ENCODE measurements at places on chromosomes 2 and 18.

DNA sequence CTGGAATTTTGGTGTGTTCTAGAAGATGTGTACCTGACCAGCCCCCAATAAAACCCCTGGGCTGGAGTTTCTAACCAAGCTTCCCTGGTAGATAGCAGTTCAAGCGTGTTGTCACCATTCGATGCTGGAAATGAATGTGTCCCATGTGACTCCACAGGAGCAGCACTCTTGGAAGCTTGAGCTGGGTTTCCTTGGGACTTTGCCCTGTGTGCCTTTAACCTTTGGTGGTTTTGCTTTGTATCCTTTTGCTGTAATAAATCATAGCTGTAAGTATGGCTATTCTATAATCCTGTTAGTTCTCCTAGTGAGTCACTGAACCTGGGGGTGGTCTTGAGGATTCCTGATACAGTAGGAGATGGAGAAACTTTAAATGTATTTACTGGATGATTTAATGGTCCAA is 65.2 kb downstream of the KLHL14 start:
- no peak for DNase-seq

- no peak for DNase-seq
Measured at GRCh38 chr2:239196474-239197021, 204.3 kb downstream of the HDAC4 start.

- DNase-seq, result no peak
Measured at GRCh38 chr2:211055438-211055837, 499.0 kb downstream of the CPS1 start.

GRCh38 chr18:58335223-58335622 is 291.2 kb downstream of the NEDD4L start:
- DNase-seq, result no peak

- no peak for DNase-seq
Measured at GRCh38 chr2:2570360-2570759, 239.3 kb upstream of the MYT1L start.

DNA sequence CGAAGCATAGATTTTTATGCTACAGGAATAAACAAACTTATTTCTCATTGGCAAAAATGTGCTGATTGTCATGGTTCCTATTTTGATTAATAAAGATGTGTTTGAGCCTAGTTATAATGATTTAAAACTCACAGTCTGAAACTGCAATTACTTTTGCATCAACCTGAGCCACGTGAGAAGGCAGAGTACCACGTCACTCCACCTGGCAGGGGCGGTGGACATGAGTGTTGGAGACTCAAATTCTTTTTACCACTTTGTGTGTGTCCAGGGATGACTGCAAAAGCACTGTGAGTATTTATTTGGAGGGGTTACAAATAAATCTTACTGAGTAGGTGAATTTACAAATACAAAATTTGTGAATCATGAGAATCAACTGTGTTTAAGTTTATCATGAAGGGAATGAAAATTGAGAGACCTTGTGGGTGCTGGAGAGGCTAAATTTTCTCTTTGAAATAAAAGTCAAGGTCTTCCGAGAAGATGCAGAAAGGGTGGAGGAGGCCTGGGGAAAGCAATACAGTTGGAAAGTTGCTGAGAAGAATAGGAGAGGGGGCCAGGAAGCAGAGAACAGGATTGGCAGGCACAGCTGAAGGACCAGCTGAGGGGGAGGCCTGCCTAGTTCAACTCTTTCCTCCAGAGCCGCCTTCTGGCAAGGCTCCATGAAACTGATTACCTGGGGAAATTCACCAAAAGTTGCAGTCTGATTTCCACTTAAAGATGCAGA is 316.4 kb downstream of the MYCN start:
- DNase-seq, result no peak

DNA sequence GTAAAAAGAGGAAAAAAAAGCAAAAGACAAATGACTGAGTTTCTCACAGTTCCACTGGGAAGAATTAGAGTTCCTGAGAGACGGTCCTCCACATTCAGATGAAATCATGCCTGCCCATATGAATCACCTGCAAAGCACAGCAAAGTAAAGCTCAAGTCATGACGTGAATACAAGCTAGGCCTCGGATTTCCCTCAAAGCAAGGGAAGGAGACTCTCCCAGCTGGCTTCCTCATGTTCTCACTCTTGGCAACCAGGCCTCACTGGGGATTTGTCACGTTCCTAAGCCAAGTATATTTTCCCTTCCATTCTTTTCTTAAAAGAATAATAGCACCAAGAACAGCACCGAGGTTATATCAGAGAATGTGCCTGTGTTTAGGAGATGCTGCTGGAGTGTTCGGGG is 47.0 kb downstream of the CYP27C1 start:
- DNase-seq, result no peak

DNA sequence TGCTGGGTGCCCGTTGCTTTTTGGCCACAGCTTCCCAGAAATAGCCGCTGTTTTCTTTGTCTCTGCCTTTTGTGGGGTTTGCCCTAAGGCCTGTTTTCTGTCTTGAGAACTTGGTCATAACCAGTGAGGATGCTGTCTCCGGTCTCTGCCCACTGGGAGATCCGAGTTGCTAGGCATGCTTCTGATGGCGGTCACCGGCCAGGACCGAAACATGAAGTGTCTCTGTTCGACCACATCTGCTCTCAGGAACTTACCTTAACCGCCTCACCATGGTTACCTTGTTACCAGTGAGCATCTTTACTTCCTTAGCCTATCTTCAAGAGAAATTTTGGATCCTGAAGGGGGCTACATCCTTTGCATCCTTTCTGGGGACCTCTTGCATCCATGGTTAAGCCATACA is 91.9 kb downstream of the RTP5 start:
- DNase-seq, result no peak

DNA sequence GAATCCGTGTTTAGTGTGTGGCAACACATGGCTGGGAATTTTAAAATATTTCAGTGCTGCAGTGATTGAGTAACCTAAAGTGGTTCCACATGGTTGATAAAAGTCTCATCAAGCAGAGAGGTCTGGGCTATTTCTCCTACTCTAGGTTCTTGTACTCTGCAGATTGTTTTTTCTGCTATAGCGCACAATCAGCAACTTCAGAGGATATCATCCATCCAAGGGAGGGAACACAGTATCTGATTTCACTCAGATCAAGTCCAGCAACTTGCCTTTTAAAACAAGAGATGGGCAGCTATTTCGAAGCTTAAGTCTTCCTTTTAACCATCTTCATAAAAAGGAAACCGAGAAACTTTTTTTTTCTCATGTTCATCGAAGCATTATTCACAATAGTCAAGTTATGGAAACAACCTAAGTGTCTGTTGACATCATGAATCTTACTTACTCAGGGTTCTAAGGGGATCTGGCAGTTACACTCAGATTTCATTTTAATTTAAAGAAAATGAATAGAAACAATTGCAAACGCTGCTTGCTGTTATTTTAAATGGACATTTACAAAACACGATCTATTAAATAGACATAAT is 172.7 kb upstream of the TRIB2 start:
- DNase-seq, result no peak

- no peak for DNase-seq
Measured at GRCh38 chr2:200635251-200635650, 49.4 kb downstream of the AOX1 start.

GRCh38 chr2:60565472-60565871 is 12.0 kb upstream of the BCL11A start:
- DNase-seq, result no peak

GRCh38 chr2:218482651-218483050 is 63.7 kb downstream of the VIL1 start:
- DNase-seq, result no peak

DNA sequence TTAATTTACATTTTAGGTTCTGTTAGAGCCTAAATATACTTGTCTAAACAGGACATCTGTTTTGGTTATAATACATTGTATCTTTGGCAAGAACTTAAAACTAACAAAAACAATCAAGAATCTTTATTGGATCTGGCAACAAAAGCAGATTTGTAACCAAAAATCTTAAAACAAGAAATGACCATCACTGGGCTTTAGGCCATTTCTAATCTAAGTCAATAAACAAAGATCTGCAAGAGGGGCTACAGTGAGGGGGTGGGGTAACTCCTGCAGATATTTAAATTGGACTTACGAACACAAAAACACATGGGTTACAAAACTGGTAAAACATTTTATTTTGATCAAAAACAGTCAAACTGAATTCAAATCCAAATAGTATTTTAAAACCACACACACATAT is 77.3 kb downstream of the SRBD1 start:
- DNase-seq, result no peak

GRCh38 chr2:240129311-240129710 is 6.8 kb downstream of the COPS9 start:
- no peak for DNase-seq

DNA sequence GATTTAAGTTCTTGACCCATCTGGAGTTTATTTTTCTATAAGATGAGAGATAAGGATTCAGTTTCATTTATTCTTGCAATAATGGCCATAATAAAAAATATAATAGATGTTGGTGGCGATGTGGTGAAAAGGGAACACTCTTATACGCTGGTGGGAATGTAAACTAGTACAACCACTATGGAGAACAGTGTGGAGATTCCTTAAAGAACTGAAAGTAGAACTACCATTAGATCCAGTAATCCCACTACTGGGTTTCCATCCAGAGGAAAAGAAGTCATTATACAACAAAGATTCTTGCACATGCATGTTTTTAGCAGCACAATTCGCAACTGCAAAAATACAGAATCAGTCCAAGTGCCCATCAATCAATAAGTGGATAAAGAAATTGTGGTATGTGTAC is 1040.5 kb upstream of the GYPC start:
- no peak for DNase-seq

- DNase-seq, result no peak
Measured at GRCh38 chr18:2244641-2245040, 326.7 kb downstream of the METTL4 start.

DNA sequence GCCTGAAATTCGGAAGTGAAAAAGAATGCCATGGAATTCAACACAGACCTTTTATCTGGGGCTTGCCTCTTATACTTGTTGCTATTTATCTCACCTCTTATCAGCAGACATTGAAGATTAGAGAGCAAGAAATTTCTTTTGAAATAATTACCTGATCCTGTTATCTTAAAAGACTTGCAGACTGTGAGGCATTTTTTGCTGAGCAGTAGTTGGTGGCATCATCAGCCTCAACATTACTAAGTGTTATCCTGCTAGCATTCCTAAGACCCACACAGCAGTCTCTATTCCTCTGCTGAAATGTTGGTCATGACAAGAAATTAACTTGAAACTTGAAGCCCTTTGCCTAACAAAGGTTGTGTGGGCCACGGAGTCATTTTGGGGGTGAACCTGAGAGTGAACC is 186.5 kb downstream of the TRIB2 start:
- DNase-seq, result no peak

GRCh38 chr2:212904646-212905045 is 246.8 kb downstream of the IKZF2 start:
- no peak for DNase-seq

GRCh38 chr2:71749671-71750101 is 296.3 kb downstream of the DYSF start:
- DNase-seq, result no peak

- DNase-seq, result no peak
Measured at GRCh38 chr2:171630812-171631626, 56.2 kb upstream of the DYNC1I2 start.

- no peak for DNase-seq
Measured at GRCh38 chr2:3587432-3587831, 7.5 kb upstream of the COLEC11 start.

GRCh38 chr18:25125680-25126079 is 226.3 kb downstream of the ZNF521 start:
- no peak for DNase-seq

GRCh38 chr18:1394966-1395365 is 490.3 kb downstream of the ADCYAP1 start:
- no peak for DNase-seq

DNA sequence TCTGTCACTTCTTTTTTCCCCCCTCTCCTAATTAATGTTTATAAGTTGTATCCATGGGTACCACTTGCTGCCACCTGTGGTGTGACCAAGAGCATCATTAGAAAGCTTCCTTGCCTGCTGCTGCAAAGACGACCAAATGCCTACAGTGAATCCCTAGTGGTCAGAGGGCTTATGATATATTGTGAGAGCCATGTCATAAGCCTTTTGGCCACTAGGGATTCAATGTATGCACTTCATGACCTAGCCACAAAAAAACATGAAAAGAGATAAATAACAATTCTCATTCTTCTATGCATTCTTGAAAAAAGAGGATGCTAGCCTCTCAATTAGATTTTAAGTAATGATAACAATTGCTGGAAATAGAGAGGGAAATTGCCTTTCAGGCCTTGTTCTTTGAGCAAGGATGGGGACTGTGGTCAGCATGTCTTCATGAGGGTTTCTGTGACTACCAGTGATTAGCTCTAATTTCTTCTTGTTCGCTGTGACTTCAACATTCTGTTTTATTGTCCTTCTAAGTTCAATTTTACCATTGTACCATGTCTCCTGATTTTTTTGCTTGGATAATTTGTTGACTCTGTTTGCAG is 435.3 kb downstream of the TGIF1 start:
- DNase-seq, result no peak

DNA sequence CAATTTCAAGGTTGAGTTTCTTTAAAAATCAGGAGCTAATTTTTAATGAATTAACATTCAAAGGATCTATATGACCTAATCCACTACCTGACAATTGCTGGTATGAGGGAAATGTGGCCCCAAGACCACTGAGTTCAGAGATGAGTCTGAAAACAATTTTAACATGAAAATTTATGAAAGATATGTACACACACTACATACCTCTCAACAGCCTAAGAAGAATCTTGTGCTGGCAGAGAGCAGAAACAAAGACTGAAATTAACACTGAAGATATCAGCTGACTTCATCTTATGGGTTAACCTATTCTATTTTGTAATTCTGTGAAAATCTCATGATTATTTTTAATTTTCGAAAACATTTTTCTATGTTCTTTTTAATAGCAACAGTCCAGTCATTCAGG is 1.7 kb downstream of the FAP start:
- no peak for DNase-seq

DNA sequence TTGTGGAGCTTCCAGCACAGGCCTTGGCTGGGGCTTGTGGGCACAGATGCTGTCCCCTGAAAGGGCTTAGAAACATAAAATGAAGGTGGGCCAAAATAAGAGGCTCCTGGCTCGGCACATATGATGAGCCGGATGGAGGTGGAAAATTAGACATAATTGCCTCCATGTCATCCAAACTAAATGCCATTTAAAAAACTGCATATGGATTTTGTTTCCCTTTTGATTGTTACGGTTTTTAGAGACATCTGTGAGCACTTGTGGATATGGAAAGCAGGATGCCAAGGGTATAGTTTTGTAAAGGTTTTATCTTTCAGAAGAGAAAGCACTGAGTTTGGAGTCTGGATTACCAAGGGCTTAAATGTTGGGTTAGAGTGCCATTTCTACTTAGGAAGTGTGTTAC is 498.3 kb downstream of the RIT2 start:
- DNase-seq, result no peak

- DNase-seq, result no peak
Measured at GRCh38 chr2:99487906-99488305, 1.9 kb downstream of the REV1 start.

DNA sequence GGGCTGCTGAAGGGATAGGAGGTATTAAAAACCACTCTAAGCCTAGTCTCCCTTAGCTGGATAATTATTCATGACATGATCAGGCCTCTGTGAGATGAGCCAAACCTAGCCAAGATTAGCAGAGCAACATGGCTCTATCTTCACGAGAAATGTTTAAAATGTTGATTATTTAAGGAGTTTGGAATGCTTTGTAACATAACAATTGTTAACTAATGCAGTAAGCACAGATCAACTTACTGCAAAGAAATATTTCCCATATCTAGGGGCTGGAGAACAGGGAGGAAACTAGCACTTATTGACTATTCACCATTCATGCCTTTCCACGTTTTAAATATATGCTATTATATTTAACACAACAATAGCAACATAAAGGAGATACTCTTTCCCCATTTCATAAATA is 833.7 kb upstream of the CHAC2 start:
- no peak for DNase-seq
